Activated T-helper 1 cell treated with anti-CD3 and anti-CD28 coated beads, Interleukin-12 subunit alpha, Interleukin-12 subunit beta, Interleukin-2, Interleukin-4 antibody, amounts not matched to agents 30 ng/mL and 10 ng/mL and 1 ng/mL, durations not matched to agents 14 hours and 24 hours and 36 hours (primary cell): ENCODE measurements at places on chromosomes 5 and 9. TPM values are rescaled to one million over a fixed set of nuclear protein-coding genes. Genes with fewer than 3 reads are reported as not detected.

DNA sequence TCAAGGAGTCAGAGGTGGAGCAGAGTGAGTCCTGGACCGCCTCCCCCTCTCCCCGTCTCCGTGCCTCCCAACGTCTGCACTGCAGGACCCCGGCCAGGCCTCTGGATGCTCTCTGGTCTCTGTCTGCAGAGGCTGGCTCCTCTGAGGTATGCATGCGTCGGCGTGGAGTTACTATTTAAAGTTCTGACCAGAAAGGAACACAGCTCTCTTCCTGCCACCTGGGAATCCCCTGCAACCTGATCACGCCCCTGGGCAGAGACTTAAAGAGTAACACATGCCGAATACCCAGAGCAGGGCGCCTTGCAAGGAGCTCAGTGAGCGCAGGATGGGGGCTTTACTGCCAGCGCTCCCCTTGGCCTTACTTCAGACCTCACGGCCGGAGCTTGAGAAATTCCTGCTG is 16.0 kb downstream of the ANXA6 start:
- peak; percentile 64 for DNase-seq

DNA sequence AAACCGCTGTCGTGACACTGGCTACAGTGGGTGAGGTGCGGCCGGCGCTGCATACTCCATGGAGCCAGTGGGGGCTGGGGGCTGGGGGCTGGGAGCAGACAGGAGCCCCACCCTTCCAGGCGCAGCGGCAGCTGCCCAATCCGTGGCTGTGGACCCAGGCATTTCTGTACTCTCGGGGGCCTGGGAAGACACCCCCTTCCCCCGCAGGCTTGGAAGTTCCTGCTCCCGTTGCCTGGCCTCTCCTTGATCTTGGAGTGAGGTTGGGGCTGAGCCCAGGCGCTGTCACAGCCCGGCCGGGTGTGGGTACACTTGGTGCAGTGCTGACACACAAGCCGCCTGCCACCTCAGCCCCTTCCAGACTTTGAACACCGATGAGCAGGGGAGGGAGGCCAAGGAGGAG is 27.7 kb upstream of the GGTA1 start:
- no peak for DNase-seq

- no peak for DNase-seq
These were observed 93.3 kb downstream of the LIFR start for GRCh38 chr5:38462976-38463633.

DNA sequence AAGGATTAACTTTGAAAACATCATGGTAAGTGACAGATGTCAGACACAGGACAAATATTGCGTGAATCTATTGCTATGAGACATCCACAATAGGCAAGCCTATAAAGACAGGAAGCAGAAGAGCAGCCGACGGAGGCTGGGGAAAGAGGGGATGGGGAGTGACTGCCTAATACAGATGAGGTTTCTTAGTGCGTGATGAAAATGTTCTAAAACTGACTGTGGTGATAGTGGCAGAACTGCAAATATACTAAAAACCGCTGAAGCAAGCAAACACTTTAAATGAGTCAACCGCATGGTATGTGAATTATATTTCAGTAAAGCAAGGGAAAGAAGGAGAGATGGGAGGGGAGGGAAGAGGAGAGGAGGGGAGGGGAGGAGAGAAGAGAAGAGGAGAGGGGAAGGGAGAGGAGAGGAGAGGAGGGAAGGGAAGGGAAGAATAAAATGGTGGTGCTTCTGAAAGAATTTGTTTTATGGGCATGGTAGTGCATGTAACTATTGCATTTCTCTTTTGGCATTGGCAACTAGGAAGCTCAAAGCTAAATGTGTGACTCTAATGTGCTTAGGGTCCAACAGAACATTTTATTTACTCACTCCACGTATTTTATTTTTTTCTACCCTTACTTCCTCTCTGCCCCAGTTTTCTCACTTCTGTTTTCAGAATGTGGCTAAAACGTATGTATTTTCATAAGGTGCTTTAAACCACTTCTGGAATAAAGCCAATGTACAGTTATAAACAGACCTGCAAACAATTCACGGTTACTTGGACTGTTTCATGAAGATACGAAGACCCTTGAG is 21.3 kb downstream of the AKNA start:
- peak; percentile 38 for DNase-seq

DNA sequence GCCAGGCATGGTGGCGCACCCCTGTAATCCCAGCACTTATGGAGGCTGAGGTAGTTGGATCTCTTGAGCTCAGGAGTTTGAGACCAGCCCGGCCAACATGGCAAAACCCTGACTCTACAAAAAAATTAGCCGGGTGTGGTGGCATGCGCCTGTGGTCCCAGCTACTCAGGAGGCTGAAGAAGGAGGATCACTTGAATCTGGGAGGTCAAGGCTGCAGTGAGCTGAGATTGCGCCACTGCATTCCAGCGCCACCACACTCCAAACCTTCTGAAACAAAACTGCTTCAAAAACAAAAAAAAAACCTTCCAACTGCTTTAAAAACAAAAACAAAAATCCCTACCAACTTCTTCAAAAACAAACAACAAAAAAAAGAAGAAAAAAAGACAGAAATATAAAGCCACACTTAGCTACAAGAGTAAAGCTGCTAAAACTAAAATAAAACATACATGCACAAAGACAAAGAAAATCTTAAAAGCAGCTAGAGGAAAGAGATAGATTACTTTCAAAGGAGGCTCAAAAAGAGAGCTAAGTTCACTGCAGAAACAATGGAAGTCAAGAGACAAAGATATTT is 11.4 kb downstream of the DCAF10 start:
- no peak for DNase-seq

- no peak for DNase-seq
These were observed 94.1 kb downstream of the NSG2 start for GRCh38 chr5:174139623-174140022.

GRCh38 chr9:19229595-19230354 is 718 bp upstream of the DENND4C start:
- no peak for DNase-seq

DNA sequence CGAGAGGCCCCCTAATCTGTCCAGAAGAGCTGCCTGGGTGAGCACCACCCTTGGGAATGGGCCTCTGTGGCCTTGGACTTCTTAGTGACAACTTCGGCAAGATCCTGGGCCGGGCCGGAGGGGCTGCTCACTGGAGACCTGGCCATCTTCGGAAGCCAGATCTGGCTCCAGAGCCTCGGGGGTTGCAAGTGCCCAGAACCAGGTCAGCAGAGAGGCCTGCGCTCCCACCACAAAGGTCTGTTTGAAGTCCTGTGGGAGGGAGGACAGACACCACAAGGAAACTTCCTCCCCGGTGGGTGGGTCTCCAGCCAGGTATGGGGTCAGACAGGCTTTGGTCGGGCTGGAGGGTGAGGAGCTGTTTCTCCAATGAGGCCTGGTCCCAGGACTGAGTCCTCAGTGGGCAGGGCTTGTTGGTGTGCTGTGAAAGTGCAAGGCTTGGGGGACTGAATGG is 86.1 kb downstream of the DAB2IP start:
- DNase-seq: no peak

DNA sequence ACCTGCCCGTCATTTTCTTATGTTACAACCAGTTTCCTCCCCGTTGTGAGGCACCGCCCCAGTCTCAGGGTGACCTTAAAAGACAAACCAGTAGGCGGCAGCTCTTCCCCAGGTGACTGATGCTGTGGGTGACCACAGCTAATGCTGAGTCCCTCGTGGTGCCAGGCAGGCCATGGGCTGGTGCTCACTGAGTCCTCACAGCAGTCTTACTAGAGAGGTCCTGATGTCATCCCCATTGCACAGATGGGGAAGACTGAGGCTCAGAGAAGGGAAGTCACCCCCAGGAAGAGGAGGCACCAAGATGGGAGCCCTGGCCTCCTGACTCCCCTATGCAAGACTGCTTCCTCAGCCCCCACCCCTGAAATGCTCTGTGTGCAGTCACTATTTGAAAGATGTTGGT is 978 bp downstream of the CFAP157 start:
- DNase-seq: no peak

- no peak for DNase-seq
These were observed 46.9 kb downstream of the NEURL1B start for GRCh38 chr5:172687940-172688339.

DNA sequence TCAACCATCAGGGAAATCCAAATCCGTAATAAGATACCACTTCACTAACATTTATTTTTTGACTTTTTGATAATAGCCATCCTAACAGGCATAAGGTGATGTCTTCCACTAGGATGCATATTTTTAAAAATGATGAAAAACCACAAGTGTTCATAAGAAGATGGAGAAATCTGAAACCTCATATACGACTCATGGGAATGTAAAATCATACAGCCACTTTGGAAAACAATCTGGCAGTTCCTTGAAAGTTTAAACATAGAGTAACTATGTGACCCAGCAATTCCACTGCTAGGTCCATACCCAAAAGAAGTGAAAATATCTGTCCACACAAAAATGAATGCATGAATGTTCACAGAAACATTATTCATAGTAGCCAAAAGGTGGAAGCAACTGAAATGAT is 431.0 kb downstream of the ENC1 start:
- DNase-seq: no peak

DNA sequence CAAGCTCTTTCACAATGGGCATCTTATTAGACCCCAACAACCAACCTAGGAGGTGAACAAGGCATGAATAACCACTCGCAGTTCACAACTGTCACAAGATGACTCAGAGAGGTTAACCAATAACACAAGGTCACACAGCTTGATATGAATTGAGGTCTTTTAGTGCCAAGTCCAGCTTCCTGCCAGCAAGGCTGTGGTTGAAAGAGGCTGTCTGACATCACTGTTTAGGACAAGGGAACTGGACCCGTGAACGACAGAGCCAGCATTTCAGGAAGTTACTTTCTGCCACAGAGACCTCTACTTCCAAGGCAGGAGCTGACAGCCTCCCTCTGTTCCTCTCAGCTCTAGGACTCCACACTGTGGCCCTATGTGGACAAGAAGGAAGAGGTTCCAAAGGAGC is 53.4 kb upstream of the ALDH1B1 start:
- DNase-seq: no peak

GRCh38 chr9:135997090-135998015 is 36.2 kb upstream of the UBAC1 start:
- DNase-seq: no peak

- no peak for DNase-seq
These were observed 106.2 kb downstream of the PRDM9 start for GRCh38 chr5:23613566-23613965.

DNA sequence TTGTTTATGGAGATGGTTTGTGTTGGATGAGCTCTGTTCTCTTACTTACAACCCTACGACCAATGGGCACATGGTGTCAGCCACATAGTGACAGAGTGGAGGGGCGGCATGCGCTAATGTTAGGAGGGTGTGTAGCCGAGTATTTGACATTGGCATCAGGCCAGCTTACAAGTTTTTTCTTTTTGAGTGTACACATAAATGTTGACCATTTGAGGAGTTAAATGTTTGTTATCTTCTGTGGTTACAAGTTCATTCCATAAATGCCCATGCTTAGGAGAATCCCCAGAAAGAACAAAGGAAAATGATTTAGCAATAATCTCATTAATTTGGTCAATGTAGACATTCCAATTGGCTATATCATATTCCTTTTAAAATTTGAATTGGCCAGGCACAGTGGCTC is 180.1 kb upstream of the ELL2 start:
- DNase-seq: no peak

- no peak for DNase-seq
These were observed 1.2 kb downstream of the TNFSF8 start for GRCh38 chr9:114929201-114929600.

DNA sequence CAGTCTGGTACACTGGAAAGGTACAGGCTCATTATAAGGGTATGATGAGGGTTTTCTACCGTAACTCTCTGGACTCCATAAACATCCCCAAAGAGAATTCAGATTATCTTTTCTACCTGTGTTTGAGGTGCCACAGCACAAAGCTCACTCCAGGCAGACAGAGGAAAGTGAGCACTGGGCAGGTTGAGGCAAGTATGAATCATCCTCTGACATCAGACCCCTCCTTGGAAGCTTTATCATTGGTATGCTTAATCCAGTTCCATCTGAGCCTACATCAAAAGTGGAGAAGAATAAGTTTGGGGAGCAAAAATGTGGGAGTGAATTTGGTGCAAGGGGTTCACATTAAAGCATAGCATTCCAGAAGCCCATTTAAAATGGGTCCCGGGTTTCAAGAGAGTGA is 21.7 kb downstream of the C9orf152 start:
- DNase-seq: no peak

- no peak for DNase-seq
These were observed 25.0 kb upstream of the IL17B start for GRCh38 chr5:149403923-149404745.

DNA sequence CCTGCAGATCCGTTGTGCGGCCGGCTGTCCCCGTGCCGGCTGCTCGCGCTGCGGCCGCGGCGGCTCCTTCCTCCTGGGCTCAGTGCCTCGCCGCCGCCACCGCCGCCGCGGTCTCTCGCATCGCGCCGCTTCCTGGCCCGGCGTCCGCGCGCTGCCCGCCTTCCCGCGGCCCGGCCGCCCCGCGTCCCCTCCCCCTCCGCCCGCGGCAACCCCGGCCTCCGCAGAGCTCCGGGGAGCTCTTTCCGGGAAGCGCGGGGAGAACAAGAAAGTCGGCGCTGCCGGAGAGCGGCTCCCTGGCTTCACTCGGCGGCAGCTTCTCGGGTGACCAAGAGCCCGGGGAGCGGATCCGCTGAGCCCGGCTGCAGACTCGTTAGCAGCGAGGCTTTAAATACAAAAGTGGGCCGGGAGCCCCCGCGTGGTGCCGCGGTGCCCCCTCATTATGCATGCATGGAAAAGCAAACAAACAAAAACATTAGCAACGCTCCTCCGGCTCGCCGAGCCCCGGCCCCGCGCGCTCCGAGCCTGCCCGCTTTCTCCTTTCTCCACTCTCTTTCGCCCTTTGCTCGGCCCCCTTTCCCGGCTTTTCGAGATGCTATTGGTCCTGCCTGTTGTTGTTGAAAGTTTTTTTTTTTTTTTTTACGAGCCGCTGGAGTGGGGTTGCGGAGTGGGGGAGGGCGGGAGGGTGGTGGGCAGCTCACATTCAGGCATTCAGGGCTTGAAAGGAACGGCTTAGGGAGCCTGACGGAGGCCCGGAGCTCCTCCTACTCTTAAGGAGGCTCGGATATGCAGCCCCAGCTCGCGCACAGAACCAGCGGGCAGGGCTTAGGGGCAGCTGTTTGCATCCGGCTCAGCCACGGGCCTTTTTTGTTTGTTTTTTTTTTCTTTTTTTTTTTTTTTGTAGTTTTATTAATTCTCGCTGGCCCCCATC is at the start of gene GAS1:
Gene GAS1, minus strand, starts transcription at position 361 of the 928 bp plus-strand sequence. CDS start 727 bp downstream, outside the sequence.
- peak; percentile 45 for DNase-seq

BTNL8 gene
- total RNA-seq: not detected in 2 replicates

C9 gene
- not detected in 2 replicates for total RNA-seq

PPP2R2B gene
- not detected in 2 replicates for total RNA-seq

PRXL2C gene
- total RNA-seq: 8.1 and 8.8 TPM in 2 replicates

PARP8 gene
- 22.9 and 23.0 TPM in 2 replicates for total RNA-seq

LEAP2 gene
- total RNA-seq: 3.9 and 4.9 TPM in 2 replicates

DNAI1 gene
- total RNA-seq: not detected in 2 replicates

HAPLN1 gene
- total RNA-seq: not detected in 2 replicates
